Mucosa of descending colon (tissue), 3 donors: ENCODE measurements at places on chromosomes 4 and X. TPM values are rescaled to one million over a fixed set of nuclear protein-coding genes. Genes with fewer than 3 reads are reported as not detected.

NCAPG gene
- 9.7 TPM for total RNA-seq

MAGEA2 gene
- total RNA-seq = not detected

SCML2 gene
- 1.1 TPM for total RNA-seq

TRAM1L1 gene
- total RNA-seq = 0.80 TPM

TMEM187 gene
- total RNA-seq = 7.9 TPM

TEX13C gene
- not detected for total RNA-seq

CFAP99 gene
- total RNA-seq = 1.2 TPM
